ENCODE measurements at places on chromosomes 7 and 10. TPM values are rescaled to one million over a fixed set of nuclear protein-coding genes. Genes with fewer than 3 reads are reported as not detected.
A peak's percentile ranks its signal among the peaks of the same experiment; 100 is the strongest.

DNA sequence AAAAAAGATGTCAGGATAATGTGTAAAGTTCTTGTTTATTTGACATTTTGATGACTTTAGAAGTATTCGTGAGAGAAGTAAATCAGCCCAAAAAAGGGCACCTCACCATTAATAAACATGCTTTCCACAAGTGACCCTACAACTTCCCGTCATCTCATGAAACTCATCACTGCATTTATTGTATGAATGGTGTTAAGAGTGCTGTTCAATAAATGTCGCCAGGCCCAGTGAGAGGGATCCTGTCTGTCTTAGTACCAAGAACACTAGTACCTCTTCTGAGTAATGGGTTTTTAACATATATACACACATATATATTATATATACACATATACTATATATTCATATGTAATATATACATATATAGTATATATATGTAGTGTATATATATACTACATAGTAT is 61.9 kb downstream of the TMEM26 start:
- H3K36me3 ChIP-seq, result no peaks in the 10 kb centered on the region
- no peaks in the 10 kb centered on the region for H3K4me1 ChIP-seq
- H3K4me3 ChIP-seq, result no peak overlapping the region

- no peak overlapping the region for H3K4me3 ChIP-seq
- DNase-seq, result no peak
- no peak overlapping the region for H3K27ac ChIP-seq
- no peaks in the 10 kb centered on the region for H3K4me1 ChIP-seq
- H3K36me3 ChIP-seq, result no peaks in the 10 kb centered on the region
- no peaks in the 10 kb centered on the region for H3K27me3 ChIP-seq
Observed at GRCh38 chr7:94436700-94437099, 42.0 kb downstream of the COL1A2 start.

- DNase-seq, result no peak
- H3K36me3 ChIP-seq, result no peaks in the 10 kb centered on the region
- H3K4me1 ChIP-seq, result peaks cover 12% of the 10 kb centered on the region
- H3K4me3 ChIP-seq, result no peak overlapping the region
- H3K27ac ChIP-seq, result no peak overlapping the region
Observed at GRCh38 chr7:35792873-35793489, 7.9 kb upstream of the SEPTIN7 start.

DNA sequence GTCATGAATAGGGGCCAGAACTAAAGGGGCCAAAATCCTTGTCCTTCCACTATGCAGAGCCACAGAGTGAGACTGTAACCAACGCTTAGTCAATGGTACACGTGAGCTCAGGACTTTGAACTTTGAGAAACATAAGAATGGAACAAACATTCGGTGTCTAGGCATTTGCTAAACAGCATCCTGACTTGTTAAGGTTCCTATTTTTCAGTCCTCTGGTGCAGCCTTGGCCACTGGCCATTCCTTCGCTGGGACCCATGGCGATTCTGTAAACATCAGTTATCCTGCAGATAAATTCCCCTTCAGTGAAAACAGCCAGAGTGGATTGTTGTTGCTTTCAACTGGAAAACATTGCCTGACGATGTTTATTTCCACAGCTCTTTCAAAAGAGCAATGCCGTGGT is 266.8 kb downstream of the SORCS1 start:
- H3K4me3 ChIP-seq, result no peak overlapping the region
- no peak overlapping the region for H3K27ac ChIP-seq
- no peaks in the 10 kb centered on the region for H3K36me3 ChIP-seq
- peaks cover 11% of the 10 kb centered on the region for H3K4me1 ChIP-seq
- no peak for DNase-seq

- H3K4me3 ChIP-seq, result no peak overlapping the region
- H3K27me3 ChIP-seq, result no peaks in the 10 kb centered on the region
- no peaks in the 10 kb centered on the region for H3K36me3 ChIP-seq
- H3K27ac ChIP-seq, result no peak overlapping the region
Observed at GRCh38 chr7:19403691-19404090, 258.5 kb upstream of the FERD3L start.

DNA sequence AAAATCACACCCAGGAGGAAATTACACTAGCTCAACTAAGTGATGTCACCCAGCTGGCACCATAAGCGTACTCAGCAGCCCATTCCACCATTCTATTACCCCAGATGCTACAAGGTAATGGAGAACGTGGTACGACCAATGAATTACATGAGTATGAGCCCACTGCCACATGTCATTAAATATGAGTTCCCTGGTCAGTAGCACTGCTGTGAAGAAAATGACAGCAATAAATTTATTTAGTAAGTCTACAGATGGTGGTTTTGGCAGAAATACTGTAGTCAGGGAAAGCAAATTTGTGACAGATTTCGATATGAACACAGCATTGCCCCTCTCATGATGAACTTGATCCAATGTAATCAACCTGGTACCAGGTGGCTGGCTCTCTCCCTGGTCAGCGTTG is 154.2 kb downstream of the VWC2 start:
- no peak overlapping the region for H3K4me3 ChIP-seq
- no peaks in the 10 kb centered on the region for H3K27me3 ChIP-seq
- H3K36me3 ChIP-seq, result no peaks in the 10 kb centered on the region

DNA sequence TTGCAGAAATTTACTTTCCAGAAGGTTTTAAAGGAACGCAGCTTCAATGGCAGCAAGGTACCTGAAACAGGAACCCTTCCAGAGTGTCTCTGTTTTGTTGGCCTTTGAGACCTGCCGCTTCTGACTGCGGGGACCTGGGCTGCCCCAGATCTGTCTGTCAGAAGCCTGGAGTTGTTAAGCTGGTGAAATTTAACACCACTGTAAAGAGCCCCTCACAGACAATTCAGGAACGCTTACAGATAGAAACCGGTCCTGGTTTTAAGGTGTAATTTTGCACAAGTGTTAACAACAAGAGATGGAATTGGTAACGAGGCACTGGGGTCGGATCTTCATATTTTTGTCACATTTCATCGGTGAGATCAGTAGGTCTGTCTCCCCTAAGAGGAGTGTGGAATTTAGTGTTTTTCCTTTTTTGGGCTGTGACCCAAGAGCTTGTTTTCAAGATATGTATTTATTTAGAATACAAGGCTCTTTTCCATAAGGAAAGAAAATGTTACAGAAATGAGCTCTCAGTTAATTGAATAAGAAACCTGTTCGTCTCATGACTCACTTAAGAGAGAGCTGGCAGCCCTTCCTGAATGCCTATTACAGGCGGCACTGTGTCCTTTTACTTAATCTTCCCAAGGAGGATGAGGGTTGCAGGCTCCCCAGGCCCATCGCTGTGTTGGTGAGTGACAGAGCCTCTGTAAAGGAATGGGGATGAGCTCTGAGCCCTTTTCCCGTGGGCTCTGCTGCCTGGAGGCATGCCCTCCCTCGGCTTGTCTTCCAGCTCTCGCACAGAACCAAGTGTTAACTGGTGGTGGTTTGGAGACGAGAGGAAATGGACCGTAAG is 168.7 kb downstream of the CUX1 start:
- H3K36me3 ChIP-seq, result no peaks in the 10 kb centered on the region
- H3K4me3 ChIP-seq, result no peak overlapping the region
- no peaks in the 10 kb centered on the region for H3K4me1 ChIP-seq
- H3K27me3 ChIP-seq, result no peaks in the 10 kb centered on the region
- peak overlapping the region; percentile 29 for H3K27ac ChIP-seq

DNA sequence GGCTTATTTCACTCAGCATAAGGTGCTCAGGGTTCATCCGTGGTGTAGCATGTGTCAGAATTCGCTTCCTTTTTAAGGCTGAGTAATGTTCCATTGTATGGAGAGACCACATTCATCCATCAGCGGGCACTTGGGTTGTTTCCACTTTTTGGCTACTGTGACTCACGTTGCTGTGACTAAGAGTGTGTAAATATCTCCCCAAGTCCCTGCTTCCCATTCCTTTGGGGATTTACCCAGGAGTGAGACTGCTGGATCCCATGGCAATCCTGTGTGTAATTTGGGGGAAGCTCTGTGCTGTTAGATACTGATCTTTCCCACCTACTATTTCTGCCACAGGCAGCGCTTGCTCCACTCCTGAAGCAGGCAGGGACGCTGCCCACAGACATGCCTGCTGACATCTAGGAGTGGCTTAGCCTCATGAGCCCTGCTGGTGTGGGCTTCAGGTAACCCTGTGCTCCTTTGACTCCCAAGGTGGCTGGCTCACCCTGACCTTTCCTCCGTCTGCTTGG is 346.0 kb downstream of the FRMD4A start:
- no peak overlapping the region for H3K4me3 ChIP-seq
- no peaks in the 10 kb centered on the region for H3K27me3 ChIP-seq
- no peak for DNase-seq
- no peaks in the 10 kb centered on the region for H3K4me1 ChIP-seq

- no peaks in the 10 kb centered on the region for H3K36me3 ChIP-seq
- H3K27me3 ChIP-seq, result no peaks in the 10 kb centered on the region
Observed at GRCh38 chr7:73981933-73982332, 46.0 kb upstream of the ELN start.

Gene SHH
- not detected for total RNA-seq

Gene ZNF485
- 3.0 TPM for total RNA-seq

Gene IDE
- 26.8 TPM for total RNA-seq

Gene CCDC6
- 56.2 TPM for total RNA-seq

Gene SSC4D
- not detected for total RNA-seq

Gene COX15
- total RNA-seq, result 17.5 TPM

Gene UPF2
- total RNA-seq, result 12.9 TPM

All from esophagus squamous epithelium (tissue), 5 donors.